CD4-positive, alpha-beta T cell treated with Interleukin-15 for 1 hour (primary cell): ENCODE measurements at places on chromosomes 11 and 22.

- DNase-seq: no peak
These were observed 10.3 kb downstream of the SYT13 start for GRCh38 chr11:45275828-45276227.

DNA sequence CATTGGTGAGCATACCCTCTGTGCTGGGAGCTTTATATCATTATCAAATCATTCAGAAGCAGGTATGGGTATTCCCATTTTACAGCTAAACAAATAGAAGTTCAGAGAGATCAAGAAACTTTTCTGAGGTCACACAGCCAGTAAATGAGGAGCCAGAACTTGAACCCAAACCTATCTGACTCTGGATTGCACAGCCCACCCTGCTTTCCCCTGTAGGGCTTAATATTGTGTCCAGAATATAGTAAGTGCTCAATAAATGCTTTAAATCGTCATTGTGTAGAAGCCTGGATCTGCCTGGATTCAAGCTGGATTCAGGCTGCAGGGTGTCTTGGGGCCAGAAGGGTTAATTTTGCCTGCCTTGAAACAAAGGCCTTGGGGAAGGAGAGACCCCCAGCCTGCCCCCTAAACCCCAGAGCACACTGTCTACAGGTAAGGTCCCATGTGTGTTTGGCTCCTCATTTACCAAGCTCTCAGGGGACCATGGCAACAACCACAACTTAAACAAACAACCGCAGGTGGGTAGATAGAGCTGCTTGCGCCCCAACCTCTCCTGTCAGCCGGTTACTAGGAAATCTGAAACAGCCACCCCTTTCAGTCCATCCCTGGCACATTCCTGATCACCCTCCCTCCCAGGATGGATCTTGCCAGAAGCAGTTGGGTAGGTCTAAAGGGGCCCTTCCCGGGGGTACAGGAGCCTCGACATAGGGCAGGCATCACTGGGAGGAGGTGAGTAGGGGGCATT, 3.0 kb upstream of the SEC14L3 start:
- DNase-seq: no peak

DNA sequence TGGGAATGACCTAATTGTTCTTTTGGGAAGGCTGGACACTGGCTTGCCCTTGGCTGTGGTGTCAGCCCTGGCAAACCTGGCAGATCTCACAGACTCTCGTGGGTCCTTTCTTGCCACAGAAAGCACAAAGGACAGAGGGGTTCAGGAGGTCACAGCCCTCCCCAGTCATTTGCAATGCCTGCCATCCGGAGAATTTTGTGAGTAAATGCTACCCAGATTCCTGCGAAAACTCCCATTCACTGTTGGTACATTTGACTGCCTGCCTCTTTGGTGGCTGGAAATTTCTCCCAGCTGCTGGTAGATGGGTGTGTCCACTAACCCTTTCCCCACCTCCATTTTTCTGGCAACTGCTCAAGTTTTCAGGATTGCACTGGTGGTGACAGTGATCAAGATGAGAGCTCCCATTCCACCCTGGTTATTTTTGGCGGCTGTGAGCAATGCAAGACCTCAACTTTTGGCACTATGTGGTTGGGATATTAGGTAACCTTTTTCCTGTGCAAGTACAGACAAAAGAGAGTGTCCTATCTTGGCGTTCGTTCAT, 155.7 kb downstream of the NAV2 start:
- DNase-seq: no peak

DNA sequence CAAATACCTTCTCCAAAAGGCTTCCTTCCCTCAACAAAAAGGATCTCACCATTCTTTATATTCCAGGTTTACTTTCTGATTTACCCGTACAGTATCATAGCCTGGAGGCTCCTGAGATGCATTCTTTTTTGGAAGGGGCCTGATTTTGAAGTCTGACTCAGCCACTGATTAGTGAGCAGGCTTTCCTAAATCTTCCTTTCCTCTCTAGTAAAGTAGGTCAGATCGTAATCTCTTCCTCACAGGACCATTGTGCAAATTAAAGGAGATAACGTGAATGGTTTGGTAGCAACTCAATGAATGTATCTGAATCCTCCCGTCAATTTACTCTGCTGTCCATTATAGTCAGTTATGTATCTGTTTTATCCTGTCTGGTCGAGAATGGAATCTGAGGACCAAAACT, 227.7 kb upstream of the ANO5 start:
- no peak for DNase-seq

DNA sequence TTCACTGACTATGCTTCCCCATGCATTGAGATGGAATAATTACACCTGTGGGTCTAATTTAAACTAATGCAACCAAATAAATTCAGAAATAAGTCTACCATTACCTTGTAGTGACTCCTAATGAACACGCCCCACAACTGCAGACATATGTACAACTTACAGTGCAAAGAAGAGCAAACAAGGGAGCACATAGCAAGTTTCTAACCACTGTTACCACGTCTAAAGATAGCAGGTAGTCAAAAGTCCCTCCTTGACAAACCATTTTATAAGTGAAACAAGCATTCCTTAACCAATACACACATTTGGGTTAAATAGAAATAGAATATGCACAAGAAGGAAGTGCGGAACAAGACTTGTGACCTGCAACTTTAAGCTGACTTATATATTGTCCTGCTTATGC, 20.6 kb downstream of the PHF21A start:
- no peak for DNase-seq

GRCh38 chr11:655036-655726, 18.1 kb downstream of the DRD4 start:
- no peak for DNase-seq

GRCh38 chr11:57330029-57330428, 5.3 kb upstream of the TNKS1BP1 start:
- no peak for DNase-seq

DNA sequence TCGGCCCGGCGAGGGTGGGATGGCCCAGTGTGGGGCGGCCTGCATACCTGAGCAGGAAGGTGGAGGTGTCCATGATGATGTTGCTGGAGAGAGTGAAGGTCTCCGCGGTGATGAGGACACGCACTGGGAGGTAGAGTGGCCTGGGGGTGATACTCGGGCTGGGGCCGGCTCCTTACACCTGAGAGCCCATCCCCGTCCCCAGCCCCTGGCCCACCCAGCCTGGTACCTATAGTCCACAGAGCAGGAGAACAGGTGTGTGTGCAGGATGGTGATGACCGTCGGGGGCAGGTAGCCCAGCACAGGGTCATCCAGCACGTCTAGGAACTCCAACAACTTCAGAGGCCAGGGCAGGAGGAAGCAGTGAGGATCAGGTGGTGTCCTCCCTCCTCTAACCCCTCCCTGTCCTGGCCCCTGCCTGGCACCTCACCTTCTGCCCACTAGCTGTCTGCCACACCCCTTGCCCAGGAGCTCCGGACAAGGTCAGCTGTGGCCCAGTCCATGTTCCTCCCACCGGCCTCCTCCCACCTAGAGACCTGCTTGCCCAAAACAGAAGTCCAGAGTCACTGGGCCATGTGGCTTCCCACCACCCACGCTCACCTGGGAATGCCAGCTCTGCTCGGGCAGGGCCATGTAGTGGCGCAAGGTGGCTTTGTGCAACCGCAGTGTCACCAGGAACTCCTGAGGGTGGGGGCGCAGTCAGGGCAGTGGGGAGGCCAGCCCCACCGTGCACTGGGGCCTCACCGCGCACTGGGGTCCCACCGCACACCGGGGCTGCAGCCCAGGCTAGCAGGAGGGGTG, 11.3 kb downstream of the ATG2A start:
- DNase-seq: no peak

- DNase-seq: no peak
These were observed at the start of gene SLC25A18 for GRCh38 chr22:17562906-17563870. TSS of gene SLC25A18 (plus strand) at chr22:17563498. CDS start at chr22:17579945, 16,447 bp downstream.
